ENCODE measurements at places on chromosomes 13 and 19. TPM values are rescaled to one million over a fixed set of nuclear protein-coding genes. Genes with fewer than 3 reads are reported as not detected.

GRCh38 chr13:29543230-29544215, 52.0 kb downstream of the SLC7A1 start:
- no peaks in the 10 kb centered on the region for H3K36me3 ChIP-seq
- no peaks in the 10 kb centered on the region for H3K27me3 ChIP-seq
- no peak overlapping the region for H3K4me3 ChIP-seq
- peak; percentile 14 for DNase-seq
- no peaks in the 10 kb centered on the region for H3K4me1 ChIP-seq

GRCh38 chr13:47317356-47317755, 420.5 kb upstream of the HTR2A start:
- H3K4me3 ChIP-seq = no peak overlapping the region
- no peak overlapping the region for H3K27ac ChIP-seq
- no peak for DNase-seq
- H3K4me1 ChIP-seq = no peaks in the 10 kb centered on the region

- no peaks in the 10 kb centered on the region for H3K4me1 ChIP-seq
- H3K4me3 ChIP-seq = no peak overlapping the region
- peak overlapping the region; percentile 19 for H3K27ac ChIP-seq
Measured at GRCh38 chr19:9672893-9673292, 2.0 kb downstream of the ZNF562 start.

DNA sequence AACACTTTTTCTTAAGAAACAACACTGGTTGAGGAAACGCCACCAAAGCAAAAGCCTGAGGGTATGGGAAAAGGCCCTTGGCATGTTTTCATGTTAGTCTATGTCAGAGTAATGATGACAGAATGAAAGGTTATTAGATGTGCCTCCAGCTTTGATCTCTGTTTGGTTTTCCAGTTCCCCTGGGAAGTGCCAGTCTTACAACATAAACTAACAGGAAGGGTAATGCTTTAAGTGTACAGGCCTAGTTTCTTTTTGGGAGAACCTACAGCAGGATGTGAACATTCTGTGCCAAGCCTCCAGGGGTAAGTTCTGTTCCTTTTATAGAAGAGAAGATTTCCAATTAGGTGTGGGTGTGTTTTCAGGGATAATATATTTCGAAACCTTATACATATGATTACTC, 121.7 kb downstream of the FNDC3A start:
- H3K27ac ChIP-seq = no peak overlapping the region
- H3K27me3 ChIP-seq = no peaks in the 10 kb centered on the region
- H3K36me3 ChIP-seq = no peaks in the 10 kb centered on the region
- H3K4me1 ChIP-seq = 0 out of 2 replicates have a peak, but pooled peaks cover 10% of the 10 kb centered on the region

- no peak overlapping the region for H3K27ac ChIP-seq
- no peak for DNase-seq
- 0 out of 2 replicates have a peak, but pooled peaks cover 5% of the 10 kb centered on the region for H3K4me1 ChIP-seq
- H3K36me3 ChIP-seq = no peaks in the 10 kb centered on the region
- H3K4me3 ChIP-seq = no peak overlapping the region
Measured at GRCh38 chr19:47531640-47532387, 17.0 kb upstream of the NAPA start.

DNA sequence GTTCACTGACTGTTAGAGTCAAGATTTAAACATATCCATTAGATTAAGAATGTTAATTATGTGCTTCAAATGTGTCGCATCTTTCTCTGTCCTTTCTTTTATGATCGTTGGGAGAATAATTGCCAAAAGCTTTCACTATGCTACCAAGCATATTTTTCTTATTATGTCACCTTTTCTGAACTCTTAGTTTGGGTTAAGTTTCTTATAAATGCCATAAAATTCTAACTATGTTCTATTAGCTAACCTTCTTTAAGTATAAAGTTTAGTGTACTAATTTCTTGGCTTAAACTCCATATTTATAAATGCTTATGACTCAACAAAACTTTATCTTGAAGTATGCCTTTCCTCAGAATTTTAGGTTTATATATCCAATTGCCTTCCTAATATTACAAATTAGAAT, 1759.4 kb downstream of the PCDH9 start:
- no peaks in the 10 kb centered on the region for H3K4me1 ChIP-seq
- H3K27ac ChIP-seq = no peak overlapping the region
- no peak for DNase-seq
- H3K4me3 ChIP-seq = no peak overlapping the region

DNA sequence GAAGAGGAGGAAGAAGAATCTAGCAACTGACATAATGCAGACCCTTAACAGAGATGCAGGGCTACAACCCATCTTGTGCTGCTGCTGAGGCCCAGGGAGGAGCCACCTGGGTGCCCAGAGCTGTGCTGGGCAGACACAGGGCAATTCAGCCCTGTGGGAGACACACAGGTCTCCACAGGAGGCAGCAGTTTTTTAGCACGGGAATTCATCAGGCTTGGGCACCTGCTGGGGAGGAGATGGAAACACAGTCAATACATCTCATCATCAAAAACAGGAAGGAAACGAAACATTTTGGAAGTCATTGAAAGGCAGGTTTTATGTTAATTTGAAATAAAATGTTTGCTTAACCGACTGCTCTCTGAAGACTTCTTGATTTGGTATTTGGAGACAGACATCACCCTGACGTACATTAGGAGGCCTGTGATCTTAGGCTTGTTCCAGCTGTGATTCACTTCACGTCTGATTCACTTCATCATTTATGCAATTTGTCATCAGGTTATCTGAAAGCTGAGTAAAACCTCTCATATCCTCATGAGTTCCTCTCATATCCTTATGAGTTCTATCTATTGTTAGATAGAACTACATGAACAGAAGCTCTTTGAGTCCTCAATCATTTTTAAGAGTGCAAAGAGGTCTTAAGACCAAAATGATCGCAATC, 77.4 kb downstream of the CYSLTR2 start:
- no peaks in the 10 kb centered on the region for H3K36me3 ChIP-seq
- H3K4me3 ChIP-seq = no peak overlapping the region
- no peak overlapping the region for H3K27ac ChIP-seq
- 0 out of 2 replicates have a peak, but pooled peaks cover 2% of the 10 kb centered on the region for H3K27me3 ChIP-seq

DNA sequence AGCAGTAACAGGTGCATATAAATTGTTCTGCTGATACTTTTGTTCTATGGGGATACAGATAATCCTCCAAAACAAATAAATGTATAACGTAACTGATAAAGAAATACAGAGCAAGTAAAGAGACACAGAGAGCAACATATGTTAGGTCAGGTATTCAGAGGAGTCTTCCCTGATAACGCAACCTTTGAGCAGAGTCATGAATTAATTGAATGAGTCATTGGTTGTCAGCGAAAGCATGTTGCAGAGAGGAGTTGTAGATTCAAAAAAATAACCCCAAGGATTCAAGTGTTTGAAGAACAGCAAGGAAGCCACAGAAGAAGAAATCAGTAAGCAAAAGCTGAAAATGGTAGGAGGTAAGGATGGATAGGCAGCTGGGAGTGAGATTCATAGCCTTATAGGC, 245.2 kb downstream of the TBC1D4 start:
- DNase-seq = no peak
- H3K27me3 ChIP-seq = no peaks in the 10 kb centered on the region
- H3K36me3 ChIP-seq = no peaks in the 10 kb centered on the region

- H3K36me3 ChIP-seq = no peaks in the 10 kb centered on the region
- H3K27me3 ChIP-seq = no peaks in the 10 kb centered on the region
- H3K27ac ChIP-seq = no peak overlapping the region
- H3K4me3 ChIP-seq = no peak overlapping the region
Measured at GRCh38 chr13:32969516-32969941, 46.7 kb upstream of the KL start.

DNA sequence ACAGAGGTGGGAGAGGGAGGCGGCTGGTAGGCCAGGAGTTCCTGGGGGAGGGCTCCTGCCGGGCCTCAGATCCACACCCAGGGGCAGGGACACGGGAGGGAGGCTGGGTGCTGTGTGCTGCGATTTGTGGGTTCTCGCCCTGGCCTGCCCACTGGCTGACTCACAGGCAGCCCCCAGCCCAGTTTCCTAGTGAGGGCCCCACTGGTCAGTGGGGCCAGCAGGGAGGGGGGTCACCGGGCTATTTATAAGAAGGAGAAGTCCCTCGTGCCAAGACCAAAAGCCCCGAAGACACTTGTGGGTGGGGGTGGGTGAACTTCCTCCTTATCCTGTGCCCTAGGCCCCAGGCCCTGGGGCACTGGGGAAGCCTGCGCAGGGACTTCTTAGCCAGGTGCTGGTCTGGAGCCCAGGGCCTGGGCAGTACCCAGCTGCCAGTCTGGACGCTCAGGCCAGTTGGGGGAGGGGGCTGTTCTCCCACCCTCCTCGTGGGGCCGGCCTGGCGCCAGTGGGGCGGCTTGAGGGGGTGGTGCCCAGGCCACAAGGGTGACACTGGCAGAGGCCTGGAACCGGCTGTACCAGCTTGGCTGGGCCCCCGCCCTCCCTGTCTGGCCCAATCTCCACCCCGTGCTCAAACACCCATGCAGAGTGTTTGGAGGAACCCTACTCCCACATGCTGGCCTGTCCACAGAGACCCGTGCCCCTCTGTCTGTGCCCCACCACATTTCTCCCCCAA, 5.0 kb upstream of the JUNB start:
- no peaks in the 10 kb centered on the region for H3K36me3 ChIP-seq
- DNase-seq = no peak
- no peaks in the 10 kb centered on the region for H3K27me3 ChIP-seq
- peaks cover 49% of the 10 kb centered on the region for H3K4me1 ChIP-seq
- no peak overlapping the region for H3K4me3 ChIP-seq

- DNase-seq = no peak
- no peak overlapping the region for H3K27ac ChIP-seq
- H3K27me3 ChIP-seq = no peaks in the 10 kb centered on the region
Measured at GRCh38 chr13:60352644-60353043, 44.4 kb upstream of the TDRD3 start.

- H3K4me3 ChIP-seq = peak overlapping the region; percentile 95
- peaks cover 20% of the 10 kb centered on the region for H3K4me1 ChIP-seq
- no peaks in the 10 kb centered on the region for H3K27me3 ChIP-seq
- DNase-seq = peak; percentile 47
- H3K27ac ChIP-seq = peak overlapping the region; percentile 99
Measured at GRCh38 chr19:6739883-6740588, 556 bp downstream of the TRIP10 start.

DNA sequence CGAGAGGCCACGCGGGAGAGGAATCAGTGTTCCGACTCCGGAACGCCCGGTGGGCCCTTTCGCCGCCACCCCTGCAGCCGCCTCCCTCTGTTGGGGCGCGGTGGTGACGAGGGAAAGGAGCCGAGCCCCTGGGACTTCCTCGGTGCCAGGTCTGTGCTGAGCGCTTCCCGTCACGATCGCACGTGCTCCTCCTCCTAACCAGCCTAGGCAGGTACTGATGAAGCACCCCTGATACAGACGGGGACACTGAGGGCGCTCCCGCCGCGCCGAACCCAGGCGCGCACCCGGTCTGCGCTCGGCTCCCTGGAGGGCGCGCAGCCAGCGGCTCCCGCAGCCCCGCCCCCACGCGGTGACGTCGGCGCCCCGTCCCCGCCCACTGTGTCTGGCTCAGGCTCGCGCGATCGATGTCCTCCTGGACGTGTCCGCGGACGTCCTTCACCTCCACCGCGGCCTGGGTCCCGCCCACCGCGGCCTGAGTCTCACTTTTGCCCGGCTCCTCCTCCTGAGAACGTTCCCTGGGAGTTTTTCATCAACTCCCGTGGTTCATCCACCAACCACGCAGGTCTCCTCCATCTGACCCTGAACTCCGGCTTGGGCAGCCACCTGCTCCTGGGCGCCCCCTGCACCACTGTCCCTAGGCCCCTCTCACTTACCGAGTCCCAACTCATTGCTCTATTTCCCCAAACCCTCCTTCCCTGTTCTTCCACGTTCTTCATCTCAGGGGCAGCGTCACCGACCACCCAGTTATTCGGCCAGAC, 2.6 kb upstream of the KLK15 start:
- H3K27ac ChIP-seq = peak overlapping the region; percentile 86
- peak; percentile 83 for DNase-seq
- no peaks in the 10 kb centered on the region for H3K36me3 ChIP-seq
- peak overlapping the region; percentile 76 for H3K4me3 ChIP-seq

DNA sequence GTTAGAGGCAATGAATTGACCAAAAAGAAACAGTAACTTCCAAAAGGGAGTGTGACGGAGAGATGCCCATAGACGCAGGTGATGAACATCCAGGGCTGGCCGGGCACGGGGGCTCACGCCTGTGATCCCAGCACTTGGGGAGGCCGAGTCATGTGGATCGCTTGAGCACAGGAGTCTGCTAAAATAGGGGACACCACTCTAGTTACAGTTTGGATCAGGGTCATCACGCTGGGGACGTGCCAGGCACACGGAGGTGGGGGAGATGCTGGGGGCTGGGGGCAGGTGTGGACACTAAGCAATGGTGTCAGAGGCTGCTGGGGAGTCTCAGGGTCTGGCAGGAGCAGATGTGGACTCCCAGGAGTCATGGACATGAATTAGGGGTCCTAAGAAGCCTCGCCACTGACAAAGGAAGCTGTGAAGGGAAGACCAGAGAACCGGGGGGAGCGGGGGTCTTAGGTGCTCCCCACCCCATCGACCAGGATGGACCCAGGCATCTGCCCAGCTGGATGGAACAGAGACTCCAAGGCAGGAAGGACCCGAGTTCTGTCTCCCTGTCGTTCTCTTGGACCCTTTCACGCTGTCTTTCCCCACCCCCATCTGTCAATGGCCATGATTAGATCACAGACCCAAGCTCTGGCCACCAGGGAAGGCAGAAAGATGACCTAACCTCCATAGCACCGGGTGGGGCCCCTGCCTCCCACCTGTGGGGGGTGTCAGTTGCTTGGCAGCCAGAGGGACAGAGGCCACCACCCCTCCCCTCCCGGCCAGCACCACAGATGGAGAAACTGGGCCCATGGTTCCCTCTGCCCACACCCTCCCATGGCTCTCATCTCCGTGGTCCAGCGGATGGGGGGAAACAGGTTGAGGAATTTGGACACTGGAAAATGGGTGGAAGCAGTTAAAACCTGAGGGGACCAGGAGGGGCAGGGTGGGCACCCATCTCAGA, 19.6 kb downstream of the CCDC8 start:
- no peak overlapping the region for H3K27ac ChIP-seq
- H3K4me1 ChIP-seq = no peaks in the 10 kb centered on the region
- peaks cover 7% of the 10 kb centered on the region for H3K36me3 ChIP-seq
- H3K27me3 ChIP-seq = no peaks in the 10 kb centered on the region
- DNase-seq = no peak
- H3K4me3 ChIP-seq = no peak overlapping the region

DNA sequence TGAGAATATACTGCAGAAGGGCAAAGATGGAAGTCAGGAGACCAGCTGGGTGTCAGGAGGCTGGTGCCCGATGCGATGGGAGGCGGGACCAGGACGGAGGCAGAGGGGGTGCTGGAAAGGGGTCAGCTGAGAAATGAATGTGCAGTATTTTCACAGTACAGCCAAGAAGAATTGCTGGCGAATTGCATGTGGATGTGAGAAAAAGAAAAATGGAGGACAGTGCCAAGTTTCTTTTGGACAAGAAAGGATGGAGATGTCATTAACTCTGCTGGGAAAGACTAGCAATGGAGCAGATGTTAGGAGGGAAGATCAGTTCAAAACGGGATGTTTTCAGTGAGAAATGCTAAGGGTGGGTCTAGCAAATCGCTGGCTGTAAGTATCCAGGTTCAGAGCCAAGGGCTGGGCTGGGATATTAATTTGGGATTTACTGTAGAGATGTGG, 7.0 kb downstream of the CRYL1 start:
- H3K4me1 ChIP-seq = no peaks in the 10 kb centered on the region
- H3K4me3 ChIP-seq = no peak overlapping the region
- no peak for DNase-seq
- H3K36me3 ChIP-seq = no peaks in the 10 kb centered on the region
- H3K27me3 ChIP-seq = no peaks in the 10 kb centered on the region
- no peak overlapping the region for H3K27ac ChIP-seq

GRCh38 chr13:35343417-35343816, 133.1 kb downstream of the MAB21L1 start:
- H3K27me3 ChIP-seq = no peaks in the 10 kb centered on the region
- no peaks in the 10 kb centered on the region for H3K4me1 ChIP-seq
- no peaks in the 10 kb centered on the region for H3K36me3 ChIP-seq
- DNase-seq = no peak
- H3K27ac ChIP-seq = no peak overlapping the region

Gene MUC16
- total RNA-seq = 0.05 TPM

Gene CCNA1
- total RNA-seq = not detected

Gene CEACAM4
- total RNA-seq = not detected

Gene LACC1
- 11.0 TPM for total RNA-seq

Gene CYP2S1
- 56.0 TPM for total RNA-seq

Gene LRFN3
- 12.4 TPM for total RNA-seq

Gene PLPP2
- 29.6 TPM for total RNA-seq

Data from Caco-2 (cell line).